Right lobe of liver (tissue), 6 donors: ENCODE measurements at places on chromosomes 7 and 10.

DNA sequence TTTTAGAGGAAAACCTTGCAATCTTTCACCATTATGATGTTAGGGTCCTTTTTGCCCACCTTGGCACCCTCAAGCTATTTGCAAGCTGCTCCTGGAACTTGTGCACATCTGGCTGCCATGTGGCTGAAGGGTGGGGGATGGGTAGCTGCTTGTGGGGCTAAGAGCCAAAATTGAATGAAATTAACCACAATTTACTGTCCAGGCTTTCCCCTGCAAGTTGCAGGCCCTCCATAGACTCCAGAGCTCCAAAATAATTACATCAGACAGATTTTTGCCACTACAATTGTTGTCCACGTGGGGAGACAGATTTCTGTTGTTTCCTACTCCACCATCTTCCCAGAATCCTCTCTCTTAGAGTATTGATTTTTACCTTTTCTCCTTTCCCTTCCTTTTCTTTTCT is 19.1 kb downstream of the PI4K2A start:
- peaks cover 6% of the 10 kb centered on the region for H3K4me1 ChIP-seq
- DNase-seq: no peak
- no peak overlapping the region for H3K27ac ChIP-seq

- H3K4me3 ChIP-seq: no peak overlapping the region
- no peak for DNase-seq
- no peaks in the 10 kb centered on the region for H3K4me1 ChIP-seq
- no peaks in the 10 kb centered on the region for H3K27me3 ChIP-seq
Measured at GRCh38 chr10:71681977-71682376, 37.6 kb downstream of the C10orf105 start.

DNA sequence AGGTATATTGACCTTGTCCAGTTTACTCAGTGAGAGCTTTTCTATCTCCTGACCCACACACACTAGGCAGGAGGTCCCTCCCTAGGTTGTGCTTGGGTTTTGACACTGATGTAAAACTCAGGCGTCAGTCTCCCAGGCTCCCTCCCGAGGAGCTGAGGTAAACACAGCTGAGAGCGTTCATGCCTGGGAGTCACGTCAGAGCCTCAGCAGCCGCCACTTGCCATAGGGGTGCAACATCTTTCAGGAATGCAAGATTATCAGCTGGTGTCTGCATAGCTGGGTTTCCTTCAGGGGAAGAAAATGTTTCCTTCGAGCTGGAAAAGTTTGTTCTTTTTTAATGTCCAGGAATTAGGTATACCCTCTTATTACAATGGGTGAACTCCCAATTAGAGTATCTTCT is 70.6 kb downstream of the FGFR2 start:
- H3K27me3 ChIP-seq: no peaks in the 10 kb centered on the region
- H3K4me3 ChIP-seq: no peak overlapping the region
- no peak overlapping the region for H3K27ac ChIP-seq
- H3K36me3 ChIP-seq: no peaks in the 10 kb centered on the region
- peaks cover 23% of the 10 kb centered on the region for H3K4me1 ChIP-seq
- DNase-seq: no peak

DNA sequence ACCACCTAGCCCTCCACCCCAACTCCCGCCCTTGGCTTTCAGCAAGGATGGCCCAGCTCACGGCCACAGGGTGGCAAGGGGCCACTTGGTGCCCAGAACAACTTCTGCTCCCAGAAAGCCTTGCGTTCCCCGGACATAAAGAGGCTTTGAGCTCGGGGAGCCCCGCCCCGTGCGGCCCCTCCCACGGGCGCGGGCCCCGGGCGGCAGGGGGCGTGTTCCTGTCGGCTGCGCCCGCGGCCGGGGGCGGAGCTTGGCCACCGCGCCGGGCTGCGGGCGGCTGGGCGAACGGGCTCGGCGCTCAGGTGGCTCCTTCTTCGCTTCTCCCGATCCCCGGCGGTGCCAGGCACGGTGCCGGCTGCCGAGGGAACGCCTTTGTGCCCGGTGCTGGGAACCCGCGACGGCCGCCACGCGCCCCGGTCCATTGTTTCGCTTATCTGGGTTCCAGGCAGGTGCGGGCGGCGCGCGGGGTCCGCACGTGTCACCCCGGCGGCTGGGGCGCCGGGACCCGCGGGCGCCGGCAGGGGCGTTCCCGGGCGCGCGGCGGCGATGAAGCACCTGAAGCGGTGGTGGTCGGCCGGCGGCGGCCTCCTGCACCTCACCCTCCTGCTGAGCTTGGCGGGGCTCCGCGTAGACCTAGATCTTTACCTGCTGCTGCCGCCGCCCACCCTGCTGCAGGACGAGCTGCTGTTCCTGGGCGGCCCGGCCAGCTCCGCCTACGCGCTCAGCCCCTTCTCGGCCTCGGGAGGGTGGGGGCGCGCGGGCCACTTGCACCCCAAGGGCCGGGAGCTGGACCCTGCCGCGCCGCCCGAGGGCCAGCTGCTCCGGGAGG is at the start of gene NFE2L3:
Gene NFE2L3 (plus strand): TSS at position 246 of the 829 bp plus-strand sequence. CDS start 301 bp downstream, at position 547.
- no peaks in the 10 kb centered on the region for H3K27me3 ChIP-seq
- H3K4me1 ChIP-seq: no peaks in the 10 kb centered on the region
- peak within 1 kb of the TSS; percentile 33 for H3K4me3 ChIP-seq

DNA sequence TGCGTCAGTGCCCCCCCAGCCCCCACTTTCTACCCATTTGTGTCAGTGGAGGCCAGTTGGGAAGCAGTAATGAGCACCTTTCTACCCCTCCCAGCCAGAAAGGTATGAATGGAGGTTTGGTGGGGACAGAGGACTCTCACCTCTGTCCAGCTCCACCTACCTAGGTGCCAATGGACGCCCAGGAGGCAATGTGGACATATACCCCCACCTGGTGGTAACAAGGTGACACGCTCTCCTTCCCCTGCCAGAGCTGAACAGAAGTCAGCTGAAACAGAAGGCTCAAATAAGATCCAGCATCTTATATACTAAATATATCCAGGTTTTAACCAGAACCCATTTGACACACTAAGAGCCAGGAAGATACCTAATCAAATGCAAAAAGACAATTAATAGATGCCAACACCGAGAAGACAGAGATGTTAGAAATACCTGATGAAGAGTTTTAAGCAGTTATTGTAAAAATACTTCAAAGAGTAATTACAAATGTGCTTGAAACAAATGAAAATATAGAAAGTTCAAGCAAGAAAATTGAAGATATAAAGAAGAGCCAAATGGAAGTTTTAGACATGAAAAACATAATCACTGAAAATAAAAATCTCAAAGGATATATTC is 18.4 kb upstream of the SORCS3 start:
- H3K36me3 ChIP-seq: no peaks in the 10 kb centered on the region
- H3K4me1 ChIP-seq: no peaks in the 10 kb centered on the region
- no peak overlapping the region for H3K4me3 ChIP-seq
- DNase-seq: peak; percentile 47
- no peak overlapping the region for H3K27ac ChIP-seq
